ENCODE measurements at places on chromosomes 4 and X. TPM values are rescaled to one million over a fixed set of nuclear protein-coding genes. Genes with fewer than 3 reads are reported as not detected.

PLP1 gene
- polyA plus RNA-seq: 0.81 TPM

DNA sequence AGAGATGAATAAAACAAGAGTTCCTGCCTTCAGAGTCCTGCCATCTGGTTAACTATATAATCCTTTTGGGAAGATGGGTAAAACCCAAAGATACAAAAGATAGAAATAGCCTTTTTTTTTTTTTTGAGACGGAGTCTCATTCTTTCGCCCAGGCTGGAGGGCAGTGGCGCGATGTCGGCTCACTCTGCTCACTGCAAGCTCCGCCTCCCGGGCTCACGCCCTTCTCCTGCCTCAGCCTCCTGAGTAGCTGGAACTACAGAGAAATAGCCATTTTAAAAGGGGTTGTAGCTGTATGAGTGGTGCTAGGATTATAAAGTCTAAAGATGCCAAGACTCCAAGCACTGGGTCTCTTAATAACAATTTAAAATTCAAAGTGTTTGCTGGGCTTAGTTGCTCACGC lies 97.2 kb downstream of the KDR start:
- no peak overlapping the region for H3K27ac ChIP-seq
- H3K4me3 ChIP-seq: no peak overlapping the region
- DNase-seq: no peak

GUCY1B1 gene
- polyA plus RNA-seq: 2.7 TPM

ZNF182 gene
- 0.97 TPM for polyA plus RNA-seq

DNA sequence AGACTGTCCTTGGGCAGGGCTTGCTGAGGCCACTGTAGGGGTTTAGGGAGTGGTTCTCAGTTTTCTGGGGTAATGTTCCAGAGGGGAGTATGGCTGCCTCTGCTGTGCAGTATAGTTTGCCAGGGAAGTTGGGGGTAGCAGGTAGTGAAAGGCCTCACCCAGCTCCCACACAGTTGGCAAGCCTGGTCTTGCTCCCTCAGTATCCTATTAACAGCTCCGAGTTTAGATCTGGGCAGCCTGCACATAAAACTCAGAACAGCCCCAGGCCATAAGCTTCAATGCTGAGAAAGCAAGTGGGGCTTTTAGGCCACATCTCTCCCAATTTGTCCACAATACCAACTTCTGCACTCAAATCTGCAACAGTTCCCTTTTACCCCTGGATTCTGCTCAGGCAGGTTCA lies 205.2 kb downstream of the GALNTL6 start:
- H3K4me3 ChIP-seq: no peak overlapping the region
- H3K36me3 ChIP-seq: no peaks in the 10 kb centered on the region
- H3K27me3 ChIP-seq: no peaks in the 10 kb centered on the region
- H3K27ac ChIP-seq: no peak overlapping the region

DNA sequence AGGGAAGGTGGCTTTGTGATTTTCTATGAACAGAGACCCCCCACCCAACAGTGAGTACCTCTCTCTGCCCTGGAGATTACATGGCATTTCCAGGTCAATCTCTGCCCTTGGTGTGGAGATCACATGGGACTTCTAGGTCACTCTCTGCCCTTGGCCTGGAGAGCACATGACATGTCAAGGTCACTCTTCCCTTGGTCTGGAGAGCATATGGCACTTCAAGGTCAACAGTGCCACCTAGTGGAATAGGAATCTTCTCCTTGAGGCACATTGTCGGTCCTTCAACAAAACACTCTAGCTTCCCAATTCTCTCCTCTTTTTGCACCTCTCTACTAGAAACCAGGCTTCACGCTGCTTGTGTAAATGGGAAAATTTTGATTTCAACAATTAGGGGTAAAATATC lies 66.2 kb upstream of the TACR3 start:
- H3K36me3 ChIP-seq: no peaks in the 10 kb centered on the region
- H3K27me3 ChIP-seq: no peaks in the 10 kb centered on the region
- H3K4me1 ChIP-seq: no peaks in the 10 kb centered on the region
- no peak overlapping the region for H3K4me3 ChIP-seq

GRCh38 chrX:131987252-131987651 lies 35.9 kb upstream of the STK26 start:
- no peaks in the 10 kb centered on the region for H3K36me3 ChIP-seq
- no peaks in the 10 kb centered on the region for H3K27me3 ChIP-seq
- no peak for DNase-seq
- no peaks in the 10 kb centered on the region for H3K4me1 ChIP-seq

DNA sequence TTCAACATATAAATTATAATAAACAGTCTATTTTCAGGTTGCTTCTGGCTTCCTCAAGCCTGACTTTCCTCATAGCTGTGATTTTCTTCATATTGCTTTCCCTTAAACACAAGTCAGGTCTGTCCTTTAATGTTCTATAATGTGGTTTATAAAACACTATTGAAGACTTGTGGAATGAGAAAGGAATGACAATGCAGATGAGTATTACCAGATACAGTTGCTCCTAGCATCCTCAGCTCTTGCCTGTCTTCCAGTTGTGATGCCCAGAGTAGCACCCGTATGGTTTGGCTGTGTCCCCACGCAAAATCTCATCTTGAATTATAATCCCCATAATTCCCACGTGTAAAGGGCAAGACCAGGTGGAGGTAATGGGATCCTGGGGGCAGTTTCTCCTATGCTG lies 265.7 kb upstream of the BOD1L1 start:
- no peak overlapping the region for H3K27ac ChIP-seq
- H3K27me3 ChIP-seq: no peaks in the 10 kb centered on the region
- no peak overlapping the region for H3K4me3 ChIP-seq
- no peak for DNase-seq

DNA sequence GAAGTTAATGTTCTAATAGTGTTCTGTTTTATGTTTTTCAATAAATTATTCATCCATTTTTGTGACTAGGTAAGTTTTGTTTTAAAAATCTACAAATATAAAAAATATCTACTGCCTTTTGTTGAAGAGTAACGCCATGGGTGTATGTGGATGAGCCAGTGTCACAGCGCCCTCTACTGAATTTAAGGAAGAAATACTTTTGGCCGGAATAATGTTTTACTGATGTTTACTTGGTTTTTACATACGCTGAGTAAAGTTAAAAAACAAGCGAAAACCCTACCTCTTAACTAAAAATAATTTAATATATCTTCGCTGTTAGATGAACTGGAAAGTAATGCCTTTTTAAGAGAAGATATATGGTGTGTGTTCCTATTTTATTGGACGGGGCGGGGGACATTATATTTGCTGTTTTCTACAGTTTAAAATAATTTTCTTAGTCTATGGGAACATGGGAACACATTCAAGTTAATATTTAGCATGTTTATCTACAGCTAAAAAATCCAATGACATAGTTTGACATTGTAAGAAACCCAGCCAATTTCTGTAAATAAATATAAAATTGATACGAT lies 86.1 kb downstream of the CPE start:
- no peaks in the 10 kb centered on the region for H3K4me1 ChIP-seq
- H3K36me3 ChIP-seq: no peaks in the 10 kb centered on the region
- no peak overlapping the region for H3K4me3 ChIP-seq

GRCh38 chr4:147769386-147769785 lies 37.5 kb downstream of the ARHGAP10 start:
- no peaks in the 10 kb centered on the region for H3K36me3 ChIP-seq
- H3K4me3 ChIP-seq: no peak overlapping the region
- no peak overlapping the region for H3K27ac ChIP-seq

DNA sequence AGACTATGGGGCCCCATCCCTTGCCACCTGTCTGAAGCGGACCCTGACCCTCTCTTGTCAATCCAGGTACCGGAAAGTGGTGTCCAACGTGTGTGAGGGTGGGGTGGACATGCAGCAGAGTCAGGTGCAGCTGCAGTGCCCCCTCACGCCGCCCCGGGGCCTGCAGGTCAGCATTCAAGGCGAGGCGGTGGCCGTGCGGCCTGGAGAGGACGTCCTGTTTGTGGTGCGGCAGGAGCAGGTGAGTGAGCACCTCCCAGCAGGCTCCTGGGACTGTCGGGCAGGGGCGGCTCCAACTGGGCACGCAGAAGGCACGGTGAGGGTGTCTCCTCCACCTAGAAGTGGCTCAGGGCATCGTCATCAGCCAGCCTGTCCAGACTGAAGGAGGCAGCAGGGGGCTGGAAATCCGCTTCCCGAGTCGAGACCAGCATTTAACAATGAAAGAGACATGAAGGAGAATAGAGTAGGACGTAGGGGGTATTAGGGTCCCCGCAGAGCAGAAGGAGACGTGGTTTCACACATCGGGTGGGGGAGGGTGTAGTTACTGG lies 221.6 kb downstream of the AFAP1 start:
- no peaks in the 10 kb centered on the region for H3K4me1 ChIP-seq
- H3K27ac ChIP-seq: no peak overlapping the region
- DNase-seq: no peak
- no peaks in the 10 kb centered on the region for H3K27me3 ChIP-seq

DNA sequence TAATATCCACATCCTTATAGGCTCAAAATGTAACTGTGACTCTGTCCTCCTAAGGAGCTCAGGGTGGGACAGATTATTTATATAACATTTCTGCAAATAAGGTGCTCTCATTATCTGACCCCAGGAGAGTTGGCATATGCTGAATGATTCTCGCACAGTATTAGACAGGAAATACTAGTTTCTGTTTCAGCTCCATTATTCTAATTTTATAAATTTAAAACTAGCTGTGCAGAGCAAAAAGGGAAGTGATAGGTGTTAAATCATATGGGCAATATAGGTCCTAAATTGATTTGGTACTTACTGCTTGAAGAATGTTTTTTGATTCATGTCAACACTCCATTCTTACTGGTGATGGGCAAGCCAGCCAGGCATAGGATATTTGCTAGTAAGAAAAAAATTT lies 141.5 kb downstream of the GLRA2 start:
- H3K27me3 ChIP-seq: no peaks in the 10 kb centered on the region
- no peak for DNase-seq
- H3K27ac ChIP-seq: no peak overlapping the region
- no peak overlapping the region for H3K4me3 ChIP-seq

DNA sequence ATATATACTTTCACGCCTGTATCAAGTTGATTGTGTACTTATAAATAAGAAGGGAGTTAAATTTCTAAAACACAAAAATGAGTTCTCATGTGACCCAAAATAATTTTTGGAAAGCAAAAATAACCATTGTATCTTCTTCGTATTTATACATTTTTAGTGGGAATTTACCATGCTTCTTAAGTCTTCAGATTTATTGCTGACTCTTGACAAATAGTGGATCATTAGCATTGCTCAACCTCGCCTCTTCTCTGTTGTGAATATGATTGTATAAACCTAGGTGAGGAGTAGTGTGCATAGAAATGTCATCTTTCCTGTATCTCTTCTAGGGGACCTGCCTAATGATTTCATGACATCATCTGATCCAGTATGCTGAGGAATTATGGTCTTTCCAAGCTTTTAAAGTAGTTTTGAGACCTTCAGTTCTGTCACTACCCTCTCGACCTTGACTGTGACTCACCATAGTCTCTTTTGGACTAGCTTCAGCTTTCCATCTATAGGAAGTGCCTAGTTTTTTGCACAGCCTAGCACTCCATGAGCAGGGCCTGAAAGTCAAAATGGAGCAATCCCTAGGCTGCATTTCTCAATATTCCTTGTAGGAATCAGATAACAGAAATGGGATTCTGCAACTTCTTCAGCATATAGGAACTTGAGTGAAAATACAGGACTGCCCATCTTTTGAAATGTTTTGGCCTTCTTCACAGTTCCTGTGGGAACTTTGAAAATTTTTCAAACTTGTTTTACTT lies 157.6 kb downstream of the ARX start:
- H3K4me3 ChIP-seq: no peak overlapping the region
- no peaks in the 10 kb centered on the region for H3K4me1 ChIP-seq
- H3K27ac ChIP-seq: no peak overlapping the region
- DNase-seq: no peak

DNA sequence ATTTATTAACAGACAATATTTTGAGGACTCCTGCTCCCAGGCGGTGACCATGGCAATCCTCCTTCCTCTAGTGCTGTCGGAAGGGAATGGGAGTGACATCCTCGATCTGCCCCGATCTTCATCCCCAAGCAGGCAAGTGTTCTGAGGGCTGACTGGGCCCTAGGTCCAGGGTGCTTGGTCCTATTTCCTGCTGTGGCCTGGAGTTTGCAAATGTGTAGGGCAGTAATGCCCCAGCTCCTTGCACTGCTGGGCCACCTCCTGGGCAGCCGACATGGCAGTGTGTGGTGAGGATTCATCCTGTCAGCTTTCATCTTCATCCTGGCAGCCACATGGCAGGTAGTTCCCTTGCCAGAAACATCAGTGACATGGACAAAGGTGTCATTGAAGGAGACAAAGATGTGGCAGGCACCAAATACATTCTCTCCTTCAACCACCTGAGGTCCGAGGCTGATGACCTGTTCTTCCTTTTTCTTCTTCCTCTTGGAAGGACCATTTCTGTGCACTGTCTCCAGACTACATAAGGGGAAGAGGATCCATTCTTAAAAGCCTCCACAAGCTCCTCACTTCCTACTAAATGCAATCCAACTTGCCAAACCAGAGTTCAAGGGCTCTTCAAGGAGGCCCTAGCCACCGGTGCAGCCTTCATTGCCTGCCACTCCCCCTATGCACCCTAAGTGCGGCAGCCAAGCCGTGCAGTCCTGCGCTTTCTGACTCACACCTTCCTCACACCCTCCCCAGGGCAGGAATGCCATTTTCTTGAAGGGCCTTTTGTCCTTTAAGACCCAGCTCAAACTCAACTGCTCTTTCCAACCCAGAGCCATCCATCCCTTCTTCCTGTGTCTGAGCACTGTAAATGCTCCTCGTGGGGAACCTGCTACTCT lies 65.7 kb downstream of the TMEM154 start:
- no peak overlapping the region for H3K27ac ChIP-seq
- no peak for DNase-seq
- H3K36me3 ChIP-seq: no peaks in the 10 kb centered on the region
- no peak overlapping the region for H3K4me3 ChIP-seq

GRCh38 chr4:165873298-165874071 lies 448 bp downstream of the TLL1 start:
- H3K4me3 ChIP-seq: peak overlapping the region; percentile 41
- H3K4me1 ChIP-seq: peaks cover 25% of the 10 kb centered on the region
- peaks cover 10% of the 10 kb centered on the region for H3K27me3 ChIP-seq
- no peak for DNase-seq

DNA sequence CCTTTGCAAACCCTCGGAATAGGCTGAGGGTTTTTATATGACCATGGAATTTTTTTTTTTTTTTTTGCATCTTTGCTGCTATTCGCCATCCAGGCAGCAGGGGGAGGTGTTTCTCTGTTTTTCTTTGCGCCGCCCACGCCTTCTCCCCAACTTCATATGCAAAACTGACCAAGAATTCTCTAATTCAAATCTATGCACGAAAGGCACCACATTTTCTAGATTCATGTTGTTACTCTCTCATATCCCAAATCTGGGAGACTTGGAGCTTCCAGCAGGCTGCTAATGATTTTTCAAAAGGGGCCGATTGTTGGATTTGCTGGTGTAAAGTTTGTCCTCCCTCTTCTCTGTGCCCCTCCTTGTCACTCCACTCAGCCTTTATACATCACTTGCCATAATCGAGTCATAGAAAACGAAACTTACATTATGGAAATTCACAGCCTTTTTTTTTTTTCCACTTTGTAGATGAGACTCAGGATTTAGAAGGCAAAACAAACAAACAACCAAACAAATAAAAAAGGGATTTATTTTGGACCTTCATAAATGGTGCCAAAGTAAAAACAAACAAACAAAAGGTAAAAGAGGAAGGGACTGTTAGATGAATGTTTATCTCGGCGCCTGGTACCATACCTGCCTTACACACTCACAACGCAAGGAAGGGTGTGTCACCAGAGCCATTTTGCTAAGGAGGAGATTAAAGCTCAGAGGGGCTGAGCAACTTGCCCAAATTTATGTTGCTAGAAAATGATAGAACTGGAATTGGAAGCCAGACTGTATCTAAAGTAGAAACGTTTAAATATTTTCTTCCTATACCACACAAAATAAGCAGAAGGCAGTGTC lies 29.3 kb upstream of the BOD1L1 start:
- no peaks in the 10 kb centered on the region for H3K36me3 ChIP-seq
- peaks cover 1% of the 10 kb centered on the region for H3K4me1 ChIP-seq
- peak overlapping the region; percentile 52 for H3K4me3 ChIP-seq
- DNase-seq: peak; percentile 64
